ENCODE measurements at places on chromosomes 13 and 19.

- no peak for DNase-seq
Observed at GRCh38 chr13:39353988-39354387, 249.0 kb downstream of the LHFPL6 start.

DNA sequence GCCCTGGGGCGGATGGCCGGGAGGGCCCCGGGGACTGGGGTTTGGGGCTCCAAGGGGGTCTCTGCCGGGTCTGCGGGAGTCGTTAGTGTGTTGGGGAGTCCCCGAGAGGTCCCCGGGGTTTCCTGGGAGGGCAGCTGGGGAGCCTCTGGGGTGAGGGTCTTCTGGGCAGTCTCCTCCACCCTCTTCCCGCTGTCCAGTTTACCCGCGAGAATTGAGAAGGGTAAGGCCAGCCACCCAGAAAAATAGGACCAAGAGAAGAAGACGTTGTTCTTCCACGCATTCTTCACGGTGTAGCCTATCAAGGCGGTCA, 1.0 kb upstream of the ETFB start:
- no peak for DNase-seq

DNA sequence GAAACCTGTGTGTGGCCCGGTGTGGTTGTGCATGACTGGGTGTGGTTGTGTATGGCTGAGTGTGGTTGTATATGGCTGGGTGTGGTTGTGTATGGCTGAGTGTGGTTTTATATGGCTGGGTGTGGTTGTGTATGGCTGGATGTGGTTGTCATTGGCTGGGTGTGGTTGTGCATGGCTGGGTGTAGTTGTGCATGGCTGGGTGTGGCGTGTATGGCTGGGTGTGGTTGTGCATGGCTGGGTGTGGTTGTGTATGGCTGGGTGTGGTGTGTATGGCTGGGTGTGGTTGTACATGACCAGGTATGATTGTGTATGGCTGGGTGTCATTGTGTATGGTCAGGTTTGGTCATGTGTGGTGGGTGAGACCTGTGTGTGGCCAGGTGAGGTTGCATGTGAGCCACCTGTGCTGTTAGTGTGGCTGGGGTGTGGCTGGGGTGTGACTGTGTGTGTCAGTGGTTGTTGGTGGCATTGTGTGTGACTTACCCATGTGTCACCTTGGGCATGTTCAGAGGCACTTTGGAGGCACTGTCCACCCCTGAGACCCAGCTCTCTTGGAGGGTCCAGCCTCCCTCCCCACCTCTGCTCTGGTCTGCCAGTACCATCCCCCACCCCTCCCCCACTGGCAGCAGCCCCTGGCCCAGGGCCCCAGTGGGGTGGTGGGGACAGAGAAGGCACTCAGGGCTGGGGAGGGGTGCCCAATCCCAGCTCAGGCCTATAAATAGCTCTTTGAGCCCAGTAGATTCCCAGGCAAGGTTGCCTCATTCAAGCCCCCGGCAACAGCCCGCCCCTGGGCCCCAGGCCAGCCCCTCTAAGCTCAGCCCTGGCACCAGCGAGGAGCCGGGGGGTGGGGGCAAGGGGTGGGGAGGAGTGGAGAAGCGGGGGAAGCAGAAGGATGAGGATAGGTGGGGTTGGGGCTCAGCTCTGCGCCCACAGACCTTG, 3.9 kb upstream of the NCAN start:
- no peak for DNase-seq

GRCh38 chr13:49315036-49315565, 67.4 kb downstream of the CDADC1 start:
- no peak for DNase-seq

DNA sequence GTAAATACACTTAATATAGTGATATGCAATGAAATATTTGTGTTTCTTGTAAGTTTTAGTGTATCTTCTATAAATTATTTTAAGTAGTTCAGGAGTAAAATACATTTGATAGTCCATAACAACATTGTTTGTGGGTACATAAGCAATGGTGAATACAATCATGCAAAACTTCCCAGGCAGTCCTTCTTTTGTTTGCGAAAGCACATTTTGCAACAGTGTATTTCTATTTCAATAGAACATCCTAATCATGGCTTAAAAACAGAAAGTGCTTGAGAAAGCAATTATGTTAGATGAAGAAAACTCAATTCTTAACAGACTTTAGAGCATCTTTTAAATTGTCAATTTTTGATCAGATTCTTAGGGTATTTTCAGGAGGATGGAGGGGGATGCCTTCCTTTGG, 155.6 kb downstream of the POSTN start:
- DNase-seq, result no peak
